ENCODE measurements at places on chromosomes 5 and 9.

DNA sequence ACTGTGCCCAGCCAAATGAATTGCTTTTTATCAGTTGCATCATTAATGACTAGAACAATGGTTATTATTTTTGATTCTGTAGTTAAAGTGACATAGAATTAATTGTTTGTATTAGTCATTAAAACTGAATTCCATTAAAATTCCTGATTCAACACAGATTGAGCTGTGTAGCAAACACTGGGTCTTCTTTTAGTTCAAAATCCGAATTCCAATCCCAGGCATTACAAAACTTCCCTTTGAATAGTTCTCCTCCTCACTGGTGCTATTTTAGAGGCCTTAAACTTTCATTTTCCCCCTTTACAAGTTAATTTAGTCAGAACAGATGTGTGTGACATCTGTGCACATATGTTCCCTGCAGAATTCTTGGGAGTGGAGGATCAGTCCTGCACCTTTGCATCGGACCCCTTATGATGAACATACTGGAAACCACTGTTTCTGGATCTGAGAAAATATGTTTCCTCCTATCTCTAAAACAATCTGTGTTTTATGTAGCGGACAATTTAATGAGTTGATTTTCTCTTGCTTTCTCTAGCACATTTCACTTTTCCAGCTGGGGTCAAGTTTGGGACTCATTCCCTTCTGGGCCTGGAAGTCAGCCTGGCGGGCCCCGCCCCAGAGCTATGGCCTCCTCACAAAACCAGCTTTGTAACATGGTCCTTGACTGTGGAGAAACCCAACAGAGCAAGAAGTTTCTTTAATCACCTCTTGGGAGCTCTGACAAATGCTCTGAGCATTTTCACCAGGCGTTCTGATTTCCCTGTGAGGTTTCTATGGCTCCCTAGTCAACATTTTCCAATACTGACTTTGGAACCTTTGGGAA, 87.9 kb upstream of the MAMDC2 start:
- no peak for DNase-seq

GRCh38 chr9:70192707-70193106, 66.1 kb upstream of the SMC5 start:
- DNase-seq: no peak

- peak; percentile 0 for DNase-seq
These were observed 624.2 kb downstream of the KCTD16 start for GRCh38 chr5:144794922-144795321.

DNA sequence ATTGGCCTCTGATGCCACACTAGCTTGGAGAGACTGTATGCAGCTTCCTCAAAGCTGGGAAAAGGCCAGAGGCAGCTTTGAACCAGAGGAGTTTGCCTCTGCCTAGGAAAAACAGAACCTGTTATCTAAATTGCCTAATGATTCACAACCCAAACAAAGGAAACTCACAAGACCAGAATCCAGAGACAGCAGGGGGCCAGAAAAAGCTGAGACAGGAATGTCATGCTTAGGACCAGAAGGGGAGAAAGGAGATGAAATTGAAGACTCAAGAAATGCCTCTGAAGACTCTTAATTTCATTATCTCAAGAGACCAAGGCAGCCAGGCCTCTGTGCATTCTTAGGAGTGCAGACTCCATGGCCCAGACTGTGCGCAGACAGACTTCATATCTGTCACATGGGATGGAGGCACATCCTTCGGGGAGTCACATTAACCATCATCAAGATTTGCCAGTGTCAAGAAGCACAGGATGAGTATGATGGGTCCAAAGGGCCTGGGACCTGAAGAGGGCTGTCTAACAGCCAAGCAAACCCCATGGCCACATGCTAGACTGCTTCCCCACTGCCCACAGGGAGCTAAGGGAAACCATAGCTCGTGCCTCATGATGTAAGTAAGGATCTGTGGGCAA, 57.3 kb downstream of the ARSB start:
- DNase-seq: peak; percentile 79

- DNase-seq: no peak
These were observed 46.5 kb downstream of the PSMB7 start for GRCh38 chr9:124368692-124369091.

DNA sequence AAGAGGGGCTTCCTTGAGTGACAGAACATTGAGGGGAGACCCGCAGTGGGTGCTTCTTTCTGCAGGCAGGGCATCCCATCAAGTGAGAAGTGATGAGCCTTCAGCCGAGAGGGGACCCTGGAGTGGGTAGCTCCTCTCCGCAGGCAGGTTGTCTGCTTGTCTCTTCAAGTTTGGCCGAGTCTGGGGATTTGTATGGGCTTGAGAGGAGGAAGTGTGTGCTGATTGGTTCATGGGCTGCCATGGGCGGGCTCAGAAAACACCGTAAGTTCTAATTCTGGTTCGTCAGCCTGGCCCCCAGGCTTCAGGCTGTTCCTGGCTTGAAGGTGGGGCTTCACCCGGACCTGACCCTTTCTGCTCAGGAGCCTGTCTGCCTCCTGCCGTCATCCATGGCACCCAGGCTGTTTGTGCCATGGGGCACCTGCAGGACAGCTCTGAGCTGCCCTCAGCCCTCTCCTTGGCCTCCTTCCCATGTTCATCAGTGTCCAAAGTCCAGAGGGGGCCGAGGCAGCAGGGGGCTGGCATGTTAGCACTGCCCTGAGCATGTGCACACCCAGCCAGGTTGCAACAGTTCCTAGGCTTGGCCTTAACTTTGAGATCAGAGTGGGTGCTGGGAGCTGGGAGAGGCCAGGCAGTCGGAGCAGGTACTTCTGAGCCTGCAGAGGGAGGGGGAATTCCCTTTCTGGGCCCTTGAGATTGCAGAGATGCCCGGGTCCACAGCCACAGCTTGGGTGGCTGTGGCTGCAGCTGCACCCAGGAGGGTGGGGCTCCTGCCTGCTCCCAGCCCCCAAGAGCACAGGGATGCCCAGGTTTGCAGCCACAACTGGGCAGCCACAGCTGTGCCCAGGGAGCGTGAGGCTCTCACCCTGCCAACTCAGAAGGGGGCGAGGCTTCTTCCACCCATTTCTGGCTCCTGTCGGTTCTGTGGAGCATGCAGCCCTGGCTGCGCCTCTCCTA, 13.5 kb upstream of the DHFR start:
- no peak for DNase-seq

DNA sequence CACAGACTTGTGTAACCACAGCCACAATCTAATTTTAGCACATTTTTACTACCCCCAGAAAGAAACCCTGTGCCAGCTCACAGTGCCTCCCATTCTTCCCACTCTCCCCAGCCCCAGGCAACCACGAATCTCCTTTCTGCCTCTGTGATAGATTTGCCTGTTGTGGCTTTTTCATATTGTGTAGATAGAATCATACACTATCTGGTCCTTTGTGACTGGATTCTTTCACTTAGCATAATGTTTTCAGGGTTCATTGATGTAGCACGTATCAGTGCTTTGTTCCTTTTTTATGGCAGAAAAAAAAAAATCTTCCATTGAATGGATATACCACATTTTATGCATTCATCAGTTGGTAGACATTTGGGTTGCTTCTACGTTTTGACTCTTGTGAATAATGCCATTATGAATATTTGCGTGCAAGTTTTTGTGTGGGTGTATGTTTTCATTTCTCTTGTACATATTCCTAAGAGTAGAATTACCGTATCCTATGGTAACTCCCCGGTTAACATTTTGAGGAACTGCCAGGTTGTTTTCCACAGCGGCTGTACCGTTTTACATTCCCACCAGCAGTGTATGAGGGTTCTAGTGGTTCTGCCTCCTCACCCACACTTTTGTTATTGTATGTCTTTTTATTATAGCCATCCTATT, 64.5 kb downstream of the RCL1 start:
- DNase-seq: no peak

- no peak for DNase-seq
These were observed 349.0 kb upstream of the FAM174A start for GRCh38 chr5:100186181-100186580.

- DNase-seq: peak; percentile 58
These were observed 19.4 kb downstream of the GBGT1 start for GRCh38 chr9:133144142-133144903.

GRCh38 chr9:79985264-79985663, 413.5 kb downstream of the TLE4 start:
- DNase-seq: no peak

- DNase-seq: no peak
These were observed 4.1 kb upstream of the CXXC5 start for GRCh38 chr5:139644001-139644456.

GRCh38 chr9:69393425-69393824, 68.4 kb downstream of the ENTREP1 start:
- DNase-seq: no peak

GRCh38 chr9:22214021-22214420, 204.9 kb upstream of the CDKN2B start:
- DNase-seq: peak; percentile 37

DNA sequence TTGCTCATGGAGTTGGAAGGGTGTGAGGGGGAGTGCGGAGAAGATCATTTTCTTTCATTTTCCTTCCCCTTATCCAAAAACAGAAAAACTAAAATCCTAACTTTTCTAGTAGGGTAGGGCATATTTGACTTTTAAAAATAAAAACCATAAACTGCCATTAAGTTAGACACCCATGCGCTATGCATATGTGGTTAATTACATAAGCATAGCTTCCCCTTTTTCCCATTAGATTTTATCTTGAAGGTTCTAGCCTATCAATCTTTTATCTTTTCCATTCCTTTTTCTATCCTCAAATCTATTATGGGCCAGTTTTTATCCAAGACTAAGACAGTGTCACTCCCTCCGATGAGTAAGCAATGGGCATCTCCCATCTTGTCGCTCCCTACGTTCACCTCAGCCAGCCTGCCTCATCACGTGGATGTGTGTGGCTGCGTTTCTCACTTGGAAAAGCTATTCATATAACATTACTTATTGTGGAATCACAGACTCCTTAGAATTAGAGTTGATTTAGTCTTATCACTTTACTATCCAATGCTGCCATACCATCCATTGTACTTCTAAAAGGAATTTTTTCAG, 49.2 kb downstream of the PCSK5 start:
- DNase-seq: no peak

DNA sequence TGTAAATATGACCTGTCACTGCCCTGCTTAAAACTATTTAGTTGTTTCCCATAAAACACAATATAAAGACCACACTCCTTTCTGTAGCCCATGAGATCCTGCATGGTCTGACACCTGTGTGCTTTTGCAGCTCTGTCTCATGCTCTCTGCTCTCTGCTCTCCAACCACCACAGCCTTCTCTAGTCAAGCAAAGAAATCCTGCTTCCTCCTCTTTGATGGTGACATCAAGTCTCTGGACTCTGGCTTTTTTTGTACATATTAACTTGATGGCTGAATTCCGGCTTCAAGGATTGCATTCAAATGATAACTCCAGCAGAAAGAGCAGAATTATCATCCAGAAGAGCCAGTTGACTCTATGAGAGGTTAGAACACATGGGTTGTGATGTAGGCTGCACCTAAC, 58.2 kb downstream of the CHSY3 start:
- DNase-seq: no peak

- DNase-seq: no peak
These were observed 218.0 kb downstream of the TMEM38B start for GRCh38 chr9:105912157-105912862.

DNA sequence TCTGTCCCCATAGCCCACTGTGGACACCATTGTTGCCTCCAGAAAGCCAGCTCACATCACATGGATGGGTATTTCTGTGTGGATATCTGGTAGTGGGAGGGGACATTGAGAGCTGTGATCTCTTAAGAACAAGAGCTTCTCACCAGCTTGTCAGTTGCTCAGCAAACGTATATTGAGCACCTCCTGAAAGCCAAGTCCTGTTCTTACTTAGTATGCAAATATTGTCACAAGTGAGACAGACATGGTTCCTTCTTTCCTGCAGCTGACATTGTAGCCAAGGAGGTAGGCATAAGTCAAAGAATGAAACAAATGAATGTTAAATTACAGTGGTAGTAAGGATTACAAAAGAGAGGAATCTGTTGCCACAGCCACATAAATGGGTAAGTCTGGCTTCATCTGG, 3.8 kb downstream of the TCOF1 start:
- DNase-seq: no peak

- no peak for DNase-seq
These were observed 35.1 kb upstream of the ZFYVE16 start for GRCh38 chr5:80372780-80373179.

All from fibroblast of pulmonary artery (primary cell).